DMS53 (cell line): ENCODE measurements at places on chromosomes 7 and 10.

DNA sequence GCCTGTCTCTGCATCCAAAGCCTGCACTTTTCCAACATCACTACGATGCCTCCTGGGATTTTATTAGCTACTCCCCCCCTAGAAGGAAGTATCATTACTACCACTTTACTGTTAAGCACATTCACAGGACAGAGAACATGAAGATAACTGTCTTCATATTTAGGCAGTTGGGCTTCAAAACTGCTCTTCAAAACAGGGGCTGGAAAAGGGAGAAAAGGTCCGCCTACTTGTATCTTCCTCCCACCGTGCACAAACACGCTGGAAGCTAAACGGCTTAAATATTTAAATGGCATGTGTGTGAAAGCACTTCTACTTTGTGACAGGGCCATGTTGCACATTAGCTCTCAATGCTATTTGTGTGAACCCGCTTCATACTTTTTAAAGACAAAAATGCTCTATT is 999 bp downstream of the ITIH5 start:
- DNase-seq, result no peak

GRCh38 chr10:69241575-69241974 is 21.4 kb downstream of the HKDC1 start:
- DNase-seq, result no peak

DNA sequence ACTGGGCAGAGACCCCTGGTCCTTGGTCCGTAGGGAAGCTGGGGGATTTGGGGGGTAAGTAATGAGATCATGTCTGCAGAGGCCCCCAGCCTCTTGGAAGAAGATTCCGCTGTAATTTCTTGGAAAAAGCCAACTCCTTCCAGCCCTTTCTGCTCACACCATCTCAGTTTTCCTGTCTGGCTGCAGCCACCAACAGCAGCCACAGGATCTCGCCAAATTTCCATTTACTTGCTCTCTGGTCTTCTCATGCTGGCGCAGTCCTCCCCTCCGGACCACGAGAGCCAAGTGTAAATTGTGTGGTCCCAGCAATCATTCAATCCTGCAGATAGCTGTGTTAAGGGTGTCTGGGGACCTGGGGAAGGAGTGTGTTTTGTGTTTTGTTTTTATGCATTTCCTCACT is 49.6 kb downstream of the ASB13 start:
- DNase-seq, result no peak

DNA sequence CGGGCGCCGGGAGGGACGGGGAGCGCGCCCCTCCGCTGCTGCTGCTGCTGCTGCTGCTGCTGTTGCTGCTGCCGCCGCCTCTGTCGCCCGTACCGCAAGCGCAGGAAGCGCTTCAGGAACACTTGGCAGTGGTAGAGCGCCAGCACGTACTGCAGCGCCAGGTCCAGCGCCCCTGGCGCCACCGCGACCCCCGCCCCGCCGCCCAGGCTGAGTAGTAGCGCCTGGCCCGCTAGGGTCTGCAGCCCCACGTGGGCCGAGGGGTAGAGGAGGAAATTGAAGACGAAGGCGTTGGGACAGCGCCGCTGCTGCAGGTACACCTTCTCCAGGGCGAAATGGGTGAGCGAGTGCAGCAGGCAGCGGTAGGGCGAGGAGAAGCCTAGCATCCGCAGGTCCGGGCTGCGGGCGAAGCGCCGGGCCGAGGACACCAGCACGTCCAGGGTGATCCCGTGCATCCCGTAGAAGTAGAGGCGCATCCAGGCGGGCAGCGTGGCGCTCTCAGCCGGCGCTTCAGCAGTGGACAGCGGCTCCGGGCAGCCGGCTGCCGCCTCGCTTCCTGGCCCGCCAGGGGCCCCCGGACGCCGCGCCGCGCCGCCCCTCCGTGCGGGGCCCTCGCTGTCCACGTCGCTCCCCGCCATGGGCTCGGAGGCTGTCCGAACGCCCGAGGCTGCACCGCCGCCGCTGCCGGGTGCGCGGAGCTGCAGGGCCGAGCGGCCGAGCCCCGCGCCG is at the start of gene TMEM229A:
TMEM229A (minus strand) TSS at position 699 of the 726 bp plus-strand sequence; CDS start at position 635, 64 bp downstream.
- DNase-seq, result peak; percentile 85

- DNase-seq, result peak; percentile 15
Observed at GRCh38 chr7:117152213-117153007, 170.4 kb downstream of the WNT2 start.

- peak; percentile 72 for DNase-seq
Observed at GRCh38 chr7:108181073-108181985, 51.2 kb upstream of the LAMB4 start.

DNA sequence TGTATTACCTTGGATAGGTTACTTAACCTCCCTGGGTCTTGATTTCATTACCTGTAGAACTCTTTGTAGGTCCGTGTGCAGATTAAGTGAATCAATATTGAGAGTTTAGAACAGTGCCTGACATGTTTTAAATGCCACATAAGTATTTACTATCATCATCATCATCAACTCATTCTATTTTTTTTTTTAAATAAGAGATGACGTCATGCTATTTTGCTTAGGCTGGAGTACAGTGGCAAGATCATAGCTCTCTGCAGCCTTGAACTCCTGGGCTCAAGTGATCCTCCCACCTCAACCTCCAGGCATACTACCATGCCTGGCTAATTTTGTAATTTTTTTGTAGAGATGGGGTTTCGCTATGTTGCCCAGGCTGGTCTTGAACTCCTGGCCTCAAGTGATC is 132.0 kb upstream of the FZD8 start:
- no peak for DNase-seq

- no peak for DNase-seq
Observed at GRCh38 chr7:158970132-158970531, 113.8 kb downstream of the DYNC2I1 start.

GRCh38 chr7:25753837-25754236 is 398.2 kb upstream of the NFE2L3 start:
- DNase-seq, result no peak

DNA sequence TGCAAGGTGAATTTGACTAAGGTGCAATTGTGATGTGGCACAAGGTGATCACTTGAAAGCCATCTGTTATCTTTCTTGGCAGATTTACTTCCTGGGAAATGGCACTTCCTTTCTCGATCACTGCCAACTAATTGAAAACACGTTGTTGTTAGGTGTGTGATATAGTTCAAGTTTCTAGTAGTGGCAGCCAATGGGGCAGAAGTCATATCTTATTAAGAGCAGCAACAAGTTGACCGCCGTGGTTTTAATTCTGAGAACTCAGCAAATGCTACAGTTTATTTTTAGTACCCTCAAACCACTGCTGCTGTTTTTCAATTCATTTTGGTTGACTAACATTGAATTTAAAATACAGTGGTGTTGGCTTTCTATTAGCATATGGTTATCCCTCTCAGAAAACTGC is 1.6 kb downstream of the CHN2 start:
- peak; percentile 36 for DNase-seq

- DNase-seq, result no peak
Observed at GRCh38 chr7:37893359-37893758, 23.3 kb downstream of the SFRP4 start.

GRCh38 chr7:79563821-79564522 is 110.5 kb upstream of the MAGI2 start:
- DNase-seq, result no peak

DNA sequence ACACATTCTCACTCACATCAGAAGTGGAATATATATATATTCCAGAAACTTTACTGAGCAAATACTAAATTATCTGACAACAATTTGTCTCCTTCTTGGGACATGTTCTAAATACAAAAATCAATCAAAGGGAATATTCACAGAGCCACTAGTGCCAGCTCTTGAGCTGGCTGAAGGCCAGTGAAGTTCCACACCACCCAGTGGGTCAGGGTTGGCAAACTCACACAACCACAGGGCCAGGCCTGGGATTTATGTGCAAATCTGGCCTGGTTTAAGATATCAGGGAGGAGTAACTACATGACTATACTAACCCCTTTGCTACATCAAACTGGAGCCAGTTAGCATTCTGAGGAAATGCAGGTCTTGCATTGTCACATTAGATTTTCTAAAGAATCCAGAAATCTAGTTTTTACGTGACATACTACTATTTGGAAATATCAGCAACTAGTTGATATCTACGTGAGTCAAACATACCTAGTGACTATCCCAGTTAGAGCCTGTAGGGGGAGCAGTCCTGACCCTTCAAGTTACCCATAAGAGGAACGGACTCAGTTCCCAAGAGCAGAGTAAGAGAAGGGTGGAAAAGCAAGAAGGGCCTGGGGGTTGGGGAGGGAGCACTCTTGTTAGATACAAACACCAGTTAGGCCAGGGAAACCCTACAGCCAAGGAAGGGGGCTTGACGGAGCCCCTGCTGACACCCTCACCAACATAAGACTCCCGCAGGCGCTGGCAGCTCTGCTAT is 600.4 kb downstream of the KCNMA1 start:
- peak; percentile 66 for DNase-seq

DNA sequence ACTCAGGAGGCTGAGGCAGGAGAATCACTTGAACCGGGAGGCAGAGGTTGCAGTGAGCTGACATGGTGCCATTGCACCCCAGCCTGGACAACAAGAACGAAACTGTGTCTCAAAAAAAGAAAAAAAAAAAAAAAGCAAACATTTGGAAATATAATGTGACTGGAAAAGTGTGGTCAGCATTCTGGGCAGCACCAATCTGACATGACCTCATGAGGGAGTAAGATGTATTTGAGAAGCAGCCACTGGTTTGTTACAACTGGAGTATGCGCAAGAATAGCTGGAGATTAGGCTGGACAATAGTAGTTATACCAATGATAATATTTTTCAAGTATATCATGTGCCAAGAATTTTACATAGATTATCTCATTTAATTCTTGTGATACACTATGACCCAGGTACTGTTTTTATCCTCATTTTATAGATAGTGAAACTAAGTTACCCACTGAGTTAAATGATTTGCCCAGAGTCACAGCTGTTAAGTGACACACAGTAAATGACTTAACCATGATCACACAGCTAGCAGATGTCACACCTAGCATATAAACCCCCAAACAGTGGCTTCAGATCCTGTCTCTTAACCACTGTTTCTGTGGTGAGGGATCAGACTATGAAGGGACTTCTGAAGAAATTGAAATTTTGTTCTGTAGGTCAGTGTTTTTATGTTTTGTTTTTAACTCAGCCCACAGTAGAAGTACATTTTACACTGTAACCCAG is 11.1 kb downstream of the MCU start:
- no peak for DNase-seq

GRCh38 chr10:6212806-6213205 is 10.1 kb downstream of the PFKFB3 start:
- DNase-seq, result no peak

- peak; percentile 96 for DNase-seq
Observed at GRCh38 chr7:103660455-103661371, 214.7 kb upstream of the SLC26A5 start.

DNA sequence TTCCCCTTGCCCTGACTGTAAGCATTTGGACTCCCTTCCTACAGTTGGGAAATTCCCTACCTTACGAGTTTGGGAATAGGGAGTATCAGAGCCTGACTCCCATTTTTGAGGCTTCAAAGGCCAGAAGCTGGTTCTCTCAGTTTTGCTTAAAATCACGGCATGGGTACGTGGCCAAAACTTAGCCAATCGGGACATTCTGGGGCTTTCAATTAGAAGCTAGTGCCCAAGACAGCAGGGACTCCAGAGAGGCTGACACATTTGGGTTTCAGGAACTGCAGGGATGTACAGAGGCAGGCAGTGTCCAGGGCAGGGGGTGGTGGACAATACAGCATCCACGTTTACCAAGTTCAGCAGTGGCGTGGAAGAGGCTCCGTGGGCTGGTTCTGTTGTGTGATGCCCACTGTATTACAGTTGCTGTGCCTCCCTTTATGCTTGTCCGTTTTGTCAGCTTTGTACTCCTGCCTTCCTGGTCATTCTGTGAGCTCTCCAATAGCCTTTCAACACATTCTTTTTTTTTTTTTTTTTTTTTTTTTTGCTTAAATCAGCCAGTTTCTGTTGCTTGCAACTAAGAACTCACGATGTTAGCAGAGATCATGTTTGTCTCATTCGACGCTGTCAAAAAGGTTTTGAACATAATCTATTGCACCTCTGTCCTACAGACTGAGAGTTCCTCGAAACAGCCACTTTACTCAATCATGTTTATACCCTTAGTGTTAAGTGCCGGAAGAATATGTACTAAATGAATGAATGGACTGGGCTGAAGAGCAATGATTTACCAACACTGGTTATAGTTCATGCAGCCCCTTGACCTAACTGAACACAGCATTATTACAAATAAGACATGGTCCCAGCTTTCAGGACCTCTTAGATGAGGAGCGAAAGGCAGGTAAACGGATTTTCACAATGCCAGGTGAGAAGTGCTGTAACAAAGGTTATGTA is 1.1 kb downstream of the GGCT start:
- peak; percentile 52 for DNase-seq

GRCh38 chr10:79405221-79405994 is 40.0 kb downstream of the ZCCHC24 start:
- DNase-seq, result no peak

DNA sequence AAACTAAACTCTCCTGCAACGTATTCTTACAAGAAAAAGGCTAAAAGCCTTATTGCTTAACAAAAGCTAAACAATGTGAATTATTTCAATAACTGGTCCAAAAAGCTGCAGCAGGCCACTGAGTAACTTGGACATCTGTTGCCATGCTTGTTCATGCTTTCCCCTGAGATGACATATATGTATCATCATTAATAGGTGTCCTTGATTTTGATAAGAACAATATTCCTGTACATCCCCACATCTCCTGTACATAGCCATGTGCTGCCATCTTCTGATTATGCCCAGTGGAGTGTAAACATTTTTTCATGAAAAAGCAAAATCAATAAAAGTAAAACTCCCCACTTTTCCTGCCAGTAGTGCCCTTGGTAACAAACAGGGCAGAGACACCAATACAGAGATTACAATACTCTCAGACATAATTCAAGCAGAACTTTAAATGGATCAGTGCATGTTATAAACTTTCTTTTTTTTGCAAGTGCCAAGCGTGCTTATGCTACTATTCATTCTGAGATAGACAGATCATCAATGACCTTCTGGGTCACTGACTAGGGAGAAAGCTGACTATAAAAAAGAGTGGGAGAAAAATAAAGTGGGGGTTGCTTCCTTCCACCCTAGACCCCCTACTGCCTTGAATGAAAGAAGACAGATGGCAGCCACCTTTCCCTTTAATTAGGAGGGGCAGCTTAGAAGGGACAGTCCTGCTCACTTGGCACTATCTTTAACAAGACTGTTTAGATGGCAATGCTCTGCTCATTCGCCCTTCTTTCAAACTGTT is 205.5 kb upstream of the KLF14 start:
- DNase-seq, result no peak

DNA sequence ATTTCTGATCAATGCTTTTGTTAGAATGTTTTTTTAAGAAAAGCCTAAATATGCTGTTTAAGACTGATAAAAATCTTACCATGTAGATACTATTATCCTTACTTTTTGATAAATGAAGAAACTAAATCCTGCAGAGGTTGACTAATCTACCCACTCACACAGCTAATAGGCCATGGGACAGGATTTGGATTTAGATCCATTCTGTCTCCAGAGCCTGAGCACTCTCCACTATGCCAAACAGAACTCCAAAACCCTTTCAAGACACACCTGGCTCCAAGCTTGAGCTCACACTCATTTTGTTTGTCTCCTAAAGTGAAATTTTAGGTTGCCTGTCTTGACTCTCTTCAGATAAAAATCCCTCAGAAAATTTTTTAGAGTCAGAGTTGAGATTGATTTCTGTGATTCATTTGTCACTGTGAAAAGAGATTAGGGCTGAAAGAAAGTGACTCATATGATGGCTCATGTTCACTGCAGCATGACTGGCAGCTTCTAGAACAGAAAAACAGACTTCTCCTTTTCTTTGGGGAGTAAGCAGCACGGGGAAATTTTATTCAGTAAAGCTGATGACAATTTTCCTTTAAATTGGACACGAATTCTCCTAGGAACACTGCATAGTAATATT is 132.3 kb upstream of the POT1 start:
- peak; percentile 54 for DNase-seq

- no peak for DNase-seq
Observed at GRCh38 chr7:127782654-127783559, 130.9 kb downstream of the SND1 start.

GRCh38 chr7:150405584-150406311 is 26.6 kb downstream of the ZNF775 start:
- peak; percentile 84 for DNase-seq
